ENCODE measurements at places on chromosomes 12 and 14.

GRCh38 chr12:54082397-54082892 lies 28.8 kb downstream of the HOXC4 start:
- DNase-seq, result no peak

GRCh38 chr12:52293926-52294325 lies 2.6 kb upstream of the KRT81 start:
- no peak for DNase-seq

DNA sequence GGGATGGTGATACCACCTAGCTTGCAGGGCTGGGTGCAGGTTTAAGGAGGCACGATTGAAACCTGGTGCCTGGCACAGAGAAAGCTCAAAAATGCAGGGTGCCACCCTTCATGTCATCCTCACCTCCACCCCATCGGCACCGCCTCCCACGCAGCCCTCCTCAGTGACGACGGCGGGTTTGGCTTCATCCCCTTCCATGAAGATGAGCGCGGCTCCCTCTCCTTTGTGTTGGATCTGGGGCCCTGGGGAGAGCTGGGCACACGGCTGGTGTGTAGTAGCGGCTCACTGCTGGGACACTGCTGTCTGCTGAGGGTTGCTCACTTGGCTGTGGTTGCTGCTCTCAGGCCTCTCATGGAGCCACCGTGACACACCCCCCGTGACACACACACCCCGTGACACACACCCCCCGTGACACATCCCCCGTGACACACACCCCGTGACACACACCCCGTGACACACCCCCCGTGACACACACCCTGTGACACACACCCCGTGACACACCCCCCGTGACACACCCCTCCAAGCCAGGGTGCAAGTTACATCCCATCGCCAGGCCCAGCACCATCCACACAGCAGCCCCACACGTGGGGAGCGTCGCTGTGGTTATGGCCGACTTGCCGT lies 42.9 kb upstream of the FZD10 start:
- DNase-seq, result no peak

- DNase-seq, result no peak
Measured at GRCh38 chr12:112851024-112851777, 55.6 kb upstream of the OAS1 start.

DNA sequence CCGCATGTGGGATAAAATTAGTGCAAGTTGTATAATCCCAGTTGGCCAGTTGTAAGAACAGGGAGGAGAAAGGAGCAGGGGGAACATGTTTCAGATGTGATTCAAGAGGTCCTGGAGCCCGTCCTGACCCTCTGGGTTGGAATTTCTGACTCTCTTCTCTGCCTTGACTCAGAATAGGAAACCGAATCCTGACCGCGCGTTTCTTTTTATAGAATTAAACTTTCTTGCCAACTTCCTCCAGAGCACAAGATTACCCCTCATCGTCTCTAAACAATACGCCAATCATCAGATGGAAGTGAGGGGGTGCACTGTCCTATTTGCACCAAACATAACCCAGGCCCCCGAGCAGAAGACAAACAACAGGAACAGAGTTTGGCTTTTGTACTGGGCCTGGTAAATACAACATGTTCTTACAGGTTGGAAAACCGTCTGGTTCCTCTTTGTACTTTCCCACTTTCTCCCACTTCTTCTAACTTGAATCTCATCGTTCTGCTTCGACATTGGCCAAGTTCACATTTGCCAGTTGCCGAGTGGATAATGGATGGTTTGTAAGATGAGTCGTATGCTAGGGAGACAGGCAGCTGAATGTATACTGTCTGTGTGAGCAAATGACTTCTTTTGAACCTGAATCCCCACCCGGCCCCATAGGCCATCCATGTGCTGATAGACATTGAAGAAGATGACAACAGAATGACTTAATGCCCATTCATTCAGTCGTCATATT lies 42.6 kb upstream of the MED13L start:
- DNase-seq, result peak; percentile 21
